SK-N-MC (cell line): ENCODE measurements at places on chromosomes 12 and 14.

GRCh38 chr14:61470961-61471293 lies 149.5 kb downstream of the PRKCH start:
- DNase-seq, result no peak

- DNase-seq, result peak; percentile 32
These were observed 23.6 kb downstream of the OR11H4 start for GRCh38 chr14:20262642-20263128.

DNA sequence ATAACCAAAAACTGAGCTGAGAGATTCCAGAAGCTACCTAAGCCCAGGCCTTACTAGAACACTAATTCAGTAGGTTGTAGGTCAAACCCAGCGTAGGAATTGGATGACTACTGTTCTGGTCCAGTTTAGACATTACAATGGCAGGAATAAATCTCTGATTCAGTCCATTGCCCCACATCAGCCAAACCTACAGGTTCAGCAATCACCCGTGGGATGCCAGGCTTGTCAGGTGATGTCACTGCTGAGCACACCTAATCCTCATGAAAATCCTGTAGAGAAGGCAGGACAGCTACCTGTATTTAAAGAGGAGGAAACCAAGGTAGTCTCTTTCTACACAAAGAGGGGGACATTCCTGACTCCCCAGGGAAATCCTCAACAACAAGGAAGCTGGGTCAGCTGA lies 63.7 kb downstream of the RFX4 start:
- no peak for DNase-seq

- no peak for DNase-seq
These were observed 241.9 kb downstream of the PAWR start for GRCh38 chr12:79448816-79449215.

DNA sequence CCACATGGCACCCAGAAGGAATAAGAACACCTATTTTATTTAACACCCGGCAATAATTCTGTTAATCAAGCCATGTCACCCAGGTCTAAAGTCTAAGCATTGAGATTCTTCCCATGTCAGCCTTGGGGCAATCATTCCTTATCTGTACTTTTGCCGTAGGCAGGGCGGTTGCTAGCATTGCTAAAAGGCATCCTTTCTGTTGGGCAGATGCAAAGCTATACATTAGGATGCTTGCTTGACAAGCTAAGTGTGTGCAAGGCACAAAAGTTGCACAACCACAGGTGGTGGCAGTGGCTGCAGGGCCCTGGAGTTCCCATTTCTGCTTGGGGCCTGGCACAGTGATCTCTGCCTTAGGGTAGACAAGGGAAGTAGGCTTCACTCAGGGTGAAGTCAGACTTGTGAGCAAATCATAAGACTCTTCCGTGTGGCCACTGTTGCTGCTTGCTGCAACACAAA lies 12.5 kb upstream of the GALNT6 start:
- no peak for DNase-seq

DNA sequence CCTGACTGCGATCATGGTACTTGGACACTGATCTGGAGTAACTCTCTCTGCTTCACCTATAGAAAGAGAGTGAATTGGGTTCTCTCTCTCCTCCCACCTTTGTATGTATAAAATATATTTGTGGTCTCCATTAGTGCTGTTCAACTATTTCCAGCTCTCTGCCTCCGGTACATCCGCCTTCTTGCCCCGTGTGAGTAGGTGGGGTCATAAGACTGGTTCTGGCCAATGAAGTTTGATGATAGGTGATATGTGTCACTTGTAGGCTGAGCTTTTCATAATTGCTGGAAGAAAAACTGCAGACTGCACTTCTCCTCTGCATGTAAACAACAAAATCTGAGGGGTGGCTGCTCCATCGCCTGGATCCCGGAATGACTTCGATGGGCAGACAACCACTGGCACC lies 210.4 kb downstream of the EXOC5 start:
- DNase-seq, result no peak
